Brain pericyte (primary cell): ENCODE measurements at places on chromosomes 3 and 15.

DNA sequence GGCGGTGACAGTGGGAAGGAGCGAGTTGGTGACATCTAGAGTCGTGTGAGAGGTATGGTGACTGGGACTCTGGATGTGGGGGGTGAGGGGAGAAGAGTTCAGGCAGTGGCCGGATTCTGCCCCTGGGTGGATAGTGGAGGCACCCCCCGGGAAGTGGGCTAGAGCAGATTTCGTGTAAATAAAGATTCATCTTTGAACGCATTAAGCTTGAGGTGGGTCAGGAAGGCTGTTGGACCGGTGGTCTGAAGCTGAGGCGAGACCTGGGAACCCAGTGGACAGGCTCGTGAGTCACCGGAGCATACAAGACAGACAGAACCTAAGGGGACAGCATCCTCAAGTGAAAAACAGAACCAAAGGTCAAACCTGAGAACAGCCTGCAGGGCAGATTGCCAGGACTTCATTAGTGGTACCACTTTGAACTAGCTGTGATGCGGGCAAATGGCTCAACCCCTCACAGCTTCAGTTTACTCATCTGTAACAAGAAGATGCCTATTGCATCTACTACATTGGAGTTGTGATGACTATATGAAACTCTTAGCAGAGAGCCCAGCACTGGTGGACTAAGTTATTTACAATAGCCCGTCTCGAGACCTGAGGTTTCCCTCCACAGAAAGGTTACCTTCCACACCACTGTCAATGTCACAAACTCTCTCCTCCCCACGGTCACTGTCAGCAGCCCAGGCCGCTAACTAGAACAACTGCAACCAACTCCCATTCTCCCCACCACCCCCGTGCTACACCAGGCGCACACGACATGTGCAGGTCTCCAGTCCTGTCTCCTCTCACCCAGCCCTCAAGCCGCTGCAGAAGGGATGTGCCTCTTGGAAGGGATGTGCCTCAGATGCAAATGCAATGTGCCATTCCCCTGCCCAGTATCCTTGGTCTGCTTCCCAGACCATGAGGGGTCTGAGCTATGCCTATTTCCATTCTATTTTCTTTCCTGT is 901 bp upstream of the CLN6 start:
- no peak for DNase-seq

DNA sequence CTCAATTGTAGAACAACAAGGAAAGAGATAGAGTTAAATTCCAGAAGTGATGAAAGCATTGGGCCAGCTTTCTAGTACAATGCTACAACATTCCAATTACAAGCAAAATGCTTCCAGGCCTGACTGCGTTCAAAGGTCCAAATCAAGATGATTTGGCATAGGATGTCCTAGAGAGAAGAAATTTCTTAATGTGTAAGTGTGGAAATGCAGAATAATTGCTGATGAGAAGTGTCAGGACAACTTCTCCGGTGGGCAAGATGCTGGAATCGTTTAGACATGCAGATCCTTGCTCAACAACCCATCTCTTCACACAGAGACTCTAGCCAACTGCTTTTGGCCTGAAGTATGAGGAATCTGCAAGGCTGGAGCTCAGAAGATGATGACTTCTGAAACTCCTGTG is 71.1 kb upstream of the PDZRN3 start:
- no peak for DNase-seq

DNA sequence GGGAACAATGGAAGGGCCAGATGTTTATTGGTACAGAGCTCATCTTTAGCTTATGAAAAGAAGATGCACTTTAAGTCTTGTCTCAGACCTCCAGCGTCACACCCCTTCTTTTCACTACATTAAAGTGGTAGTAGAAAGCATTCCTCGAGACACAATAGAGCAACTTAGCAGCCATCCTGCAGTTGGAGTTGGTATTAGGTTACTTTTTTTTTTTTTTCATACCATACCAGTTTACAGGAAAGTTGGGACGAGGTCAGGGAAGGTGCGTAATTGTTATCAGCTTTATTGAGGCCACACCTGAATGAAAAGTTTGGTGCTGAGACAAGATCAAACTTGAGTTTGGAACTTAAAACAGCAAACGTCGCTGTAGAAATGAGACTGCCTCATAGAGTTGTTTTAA is 203.8 kb downstream of the SOX2 start:
- no peak for DNase-seq

DNA sequence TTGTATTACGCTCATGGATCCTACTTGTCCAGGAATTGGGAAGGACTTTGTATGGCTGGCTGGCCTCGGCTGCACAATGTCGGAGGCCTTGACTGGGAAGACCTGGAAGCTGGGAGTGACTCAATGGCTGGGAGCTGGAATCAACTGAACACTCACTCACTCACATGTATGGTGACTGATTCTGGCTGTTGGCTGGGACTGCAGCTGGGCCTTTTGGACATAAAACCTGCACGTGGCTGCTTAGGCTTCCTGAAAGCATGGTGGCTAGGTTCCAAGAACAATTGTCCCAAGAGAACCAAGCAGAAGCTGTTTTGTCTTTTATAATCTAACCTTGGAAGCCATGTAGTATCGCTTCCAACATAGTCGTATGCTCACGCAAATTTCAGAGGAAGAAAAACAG is 38.0 kb upstream of the CMTM8 start:
- no peak for DNase-seq

GRCh38 chr3:46406443-46406787 is 451 bp downstream of the CCR5AS start:
- no peak for DNase-seq

GRCh38 chr3:152717252-152717651 is 117.7 kb upstream of the P2RY1 start:
- DNase-seq, result no peak
